ENCODE measurements at places on chromosomes 12 and 14.

DNA sequence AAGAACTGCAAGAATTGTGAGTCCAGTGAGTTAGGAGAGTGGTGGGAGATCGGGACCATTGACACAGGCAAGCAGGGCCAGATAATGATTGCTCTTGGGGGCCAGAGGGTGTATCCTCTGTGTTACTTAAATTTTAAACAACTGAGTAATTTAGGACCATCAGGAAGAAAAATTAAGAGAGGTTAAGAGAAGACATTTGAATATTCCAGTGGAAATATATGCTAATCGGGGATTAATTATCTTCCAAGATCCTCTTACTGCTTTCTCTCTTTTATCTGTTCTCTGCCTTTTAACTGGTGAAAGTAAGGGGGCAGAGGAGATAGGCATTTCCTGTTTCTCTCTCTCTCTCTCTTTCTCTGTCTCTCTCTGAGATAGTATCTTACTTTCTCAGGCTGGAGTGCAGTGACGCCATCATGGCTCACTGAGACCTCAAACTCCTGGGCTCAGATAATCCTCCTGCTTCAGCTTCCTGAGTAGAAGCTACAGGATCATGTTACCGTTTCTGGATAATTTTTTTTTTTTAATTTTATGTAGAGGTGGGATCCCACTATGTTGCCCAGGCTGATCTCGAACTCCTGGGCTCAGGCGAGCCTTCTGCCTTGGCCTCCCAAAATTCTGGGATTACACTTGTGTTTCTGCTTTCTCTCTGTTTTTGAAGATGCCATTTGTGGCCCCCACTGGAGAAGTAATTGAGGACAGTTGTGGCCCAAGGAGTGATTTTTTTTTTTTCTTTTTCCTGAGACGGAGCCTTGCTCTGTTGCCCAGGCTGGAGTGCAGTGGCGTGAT lies 85.1 kb downstream of the DIP2B start:
- DNase-seq, result no peak

DNA sequence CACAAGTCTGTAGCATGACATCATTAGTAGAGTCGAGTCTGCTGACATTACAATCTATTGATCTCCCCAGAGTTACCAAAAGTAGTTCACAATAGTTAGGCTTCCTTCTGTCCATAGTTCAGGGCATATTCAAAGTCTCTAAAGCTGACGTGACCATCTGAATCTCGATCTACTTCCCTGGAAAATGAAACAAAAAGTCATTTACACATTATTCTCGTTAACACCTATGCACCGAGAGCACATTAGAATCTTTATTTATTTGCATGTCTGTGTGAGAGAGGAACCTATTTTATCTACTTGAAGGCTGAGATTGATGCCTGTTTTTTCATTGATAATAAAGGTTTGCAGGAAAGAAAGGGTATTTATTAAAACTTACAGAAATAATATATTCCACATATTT lies 157.4 kb downstream of the EFCAB11 start:
- no peak for DNase-seq

DNA sequence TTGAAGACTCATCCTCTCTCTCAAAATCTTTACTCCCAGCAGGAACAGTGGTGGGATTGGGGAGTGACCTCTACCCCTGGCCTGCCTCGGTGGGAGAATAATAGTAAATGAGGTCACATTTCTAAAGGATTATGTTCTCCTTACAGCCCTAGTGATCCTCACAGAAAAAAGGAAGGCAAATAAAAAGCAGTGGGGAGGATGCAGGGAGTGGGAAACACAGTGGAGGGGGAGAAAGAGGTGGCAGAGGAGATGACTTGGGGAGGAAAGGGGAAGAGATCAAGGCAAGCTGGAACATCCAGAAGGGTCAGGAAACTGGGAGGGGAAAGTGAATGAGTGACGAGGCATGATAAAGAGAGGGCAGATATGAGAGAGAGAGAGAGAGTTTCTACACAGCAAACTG lies 8.3 kb upstream of the SYNDIG1L start:
- no peak for DNase-seq

- peak; percentile 7 for DNase-seq
Measured at GRCh38 chr14:51650716-51651387, 858 bp upstream of the FRMD6 start.

DNA sequence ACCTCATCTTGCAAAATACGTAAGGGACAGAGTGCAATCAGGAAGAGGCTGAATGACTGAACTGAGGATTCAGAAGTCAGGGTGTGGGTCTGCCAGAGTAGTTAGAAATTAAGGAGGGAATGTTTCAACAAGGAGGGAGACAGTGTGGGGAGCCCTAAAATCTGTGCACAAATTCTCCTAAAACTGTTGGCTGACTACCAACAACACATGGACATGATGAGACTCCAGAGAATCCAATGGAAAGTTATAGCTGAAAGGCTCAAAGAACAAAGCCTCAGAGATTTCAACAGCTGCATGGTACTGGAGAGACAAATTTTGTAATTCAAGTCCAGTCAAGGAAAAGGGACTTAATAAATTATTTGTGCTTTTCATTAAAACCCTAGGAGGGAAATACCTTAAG lies 36.1 kb upstream of the NEDD1 start:
- no peak for DNase-seq

DNA sequence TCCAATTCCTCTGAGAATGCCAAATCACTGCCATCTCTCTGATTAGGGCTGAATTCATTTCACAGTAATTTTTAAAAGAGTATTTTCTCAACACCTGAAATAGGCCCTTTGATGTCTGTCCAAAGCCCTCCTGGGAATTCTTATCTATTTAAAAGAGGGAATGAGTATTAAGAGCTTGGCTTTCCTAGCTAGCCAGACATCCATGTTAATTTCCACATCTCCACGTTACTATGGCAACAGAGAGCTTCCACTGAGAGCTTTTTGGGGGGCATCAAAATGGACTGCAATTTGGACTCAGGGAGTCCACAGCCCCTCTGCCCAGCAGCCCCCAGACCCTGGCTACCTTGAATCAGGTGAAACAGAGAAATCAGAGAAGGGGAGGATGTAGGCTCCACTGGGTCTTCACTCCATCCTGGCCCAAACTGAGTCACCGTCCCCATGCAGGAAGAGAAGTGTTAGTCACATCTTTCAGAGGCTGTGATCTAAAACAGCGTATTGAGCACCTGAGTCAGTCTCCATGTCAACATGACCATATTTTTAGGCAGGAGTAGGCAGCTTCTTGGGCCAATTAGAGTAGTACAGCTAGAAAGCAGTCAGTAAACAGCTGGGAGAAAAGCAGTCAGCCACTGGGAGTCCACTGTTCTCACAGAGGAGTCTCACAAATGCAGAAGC lies 7.0 kb upstream of the FICD start:
- DNase-seq, result no peak

- DNase-seq, result peak; percentile 56
Measured at GRCh38 chr12:96399120-96399918, 920 bp downstream of the CDK17 start.

DNA sequence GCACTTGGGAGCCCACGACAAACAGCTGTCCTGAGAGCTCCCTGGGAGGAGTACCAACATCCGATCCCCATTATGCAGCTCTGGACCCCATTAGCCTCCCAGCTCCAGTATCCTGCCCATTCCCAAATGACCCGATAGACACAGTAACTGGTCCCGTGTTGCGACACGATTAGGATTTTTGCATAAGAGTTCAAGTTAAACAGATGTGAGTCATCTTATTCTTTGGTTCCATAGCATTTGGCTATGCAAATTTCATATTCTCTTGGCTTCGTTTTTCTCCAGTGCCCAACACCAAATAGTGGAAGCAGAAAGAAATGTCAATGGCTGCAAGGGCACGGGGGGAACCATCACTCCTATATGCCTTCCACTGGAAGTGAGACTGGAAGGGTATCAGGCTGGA lies 43.0 kb upstream of the LRRC10 start:
- DNase-seq, result no peak

GRCh38 chr14:68469208-68469713 lies 323.6 kb downstream of the ZFP36L1 start:
- no peak for DNase-seq

DNA sequence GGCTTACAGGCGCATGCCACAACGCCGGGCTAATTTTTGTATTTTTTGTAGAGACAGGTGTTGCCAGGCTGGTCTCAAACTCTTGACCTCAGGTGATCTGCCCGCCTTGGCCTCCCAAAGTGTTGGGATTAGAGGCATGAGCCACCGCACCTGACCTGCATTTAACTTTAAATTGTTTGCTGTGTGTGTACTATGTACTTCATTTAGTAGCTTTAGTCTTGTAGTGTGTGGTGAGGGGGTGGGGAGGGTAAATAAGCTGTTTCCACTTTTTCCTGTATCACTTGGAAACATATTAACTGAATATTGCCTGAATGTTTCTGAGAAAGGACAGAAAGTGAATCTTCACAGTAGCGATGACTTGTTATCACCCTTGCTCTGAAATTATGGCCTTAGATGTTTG lies 8.5 kb downstream of the DLST start:
- DNase-seq, result no peak

GRCh38 chr14:94373708-94374107 lies 14.7 kb downstream of the SERPINA1 start:
- no peak for DNase-seq

DNA sequence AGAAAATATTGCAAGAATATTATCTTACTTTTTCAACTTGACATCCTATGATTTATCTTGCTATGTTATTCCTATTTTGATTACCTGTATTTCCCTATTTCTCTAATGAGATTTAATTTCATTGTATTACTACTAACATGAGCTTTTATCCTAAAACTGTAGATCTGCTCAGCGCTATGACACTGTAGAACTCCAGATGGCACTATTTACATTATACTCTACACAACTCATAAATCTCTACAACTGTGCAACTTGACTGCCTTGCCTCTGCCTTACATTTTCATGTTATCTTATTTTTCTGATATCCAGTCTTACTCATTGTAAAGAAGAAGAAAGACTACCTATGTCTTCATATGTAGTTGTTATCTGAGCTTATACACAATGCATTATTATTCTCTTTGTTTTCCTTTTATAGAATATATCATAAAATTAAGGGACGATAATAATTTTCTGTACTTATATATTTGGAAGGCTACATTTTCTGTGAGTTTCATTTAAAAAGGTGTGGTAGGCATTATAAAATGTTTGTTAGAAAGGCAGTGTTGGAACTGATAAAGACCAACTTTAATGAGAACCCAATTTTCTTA lies 24.1 kb downstream of the NUP37 start:
- DNase-seq, result no peak

DNA sequence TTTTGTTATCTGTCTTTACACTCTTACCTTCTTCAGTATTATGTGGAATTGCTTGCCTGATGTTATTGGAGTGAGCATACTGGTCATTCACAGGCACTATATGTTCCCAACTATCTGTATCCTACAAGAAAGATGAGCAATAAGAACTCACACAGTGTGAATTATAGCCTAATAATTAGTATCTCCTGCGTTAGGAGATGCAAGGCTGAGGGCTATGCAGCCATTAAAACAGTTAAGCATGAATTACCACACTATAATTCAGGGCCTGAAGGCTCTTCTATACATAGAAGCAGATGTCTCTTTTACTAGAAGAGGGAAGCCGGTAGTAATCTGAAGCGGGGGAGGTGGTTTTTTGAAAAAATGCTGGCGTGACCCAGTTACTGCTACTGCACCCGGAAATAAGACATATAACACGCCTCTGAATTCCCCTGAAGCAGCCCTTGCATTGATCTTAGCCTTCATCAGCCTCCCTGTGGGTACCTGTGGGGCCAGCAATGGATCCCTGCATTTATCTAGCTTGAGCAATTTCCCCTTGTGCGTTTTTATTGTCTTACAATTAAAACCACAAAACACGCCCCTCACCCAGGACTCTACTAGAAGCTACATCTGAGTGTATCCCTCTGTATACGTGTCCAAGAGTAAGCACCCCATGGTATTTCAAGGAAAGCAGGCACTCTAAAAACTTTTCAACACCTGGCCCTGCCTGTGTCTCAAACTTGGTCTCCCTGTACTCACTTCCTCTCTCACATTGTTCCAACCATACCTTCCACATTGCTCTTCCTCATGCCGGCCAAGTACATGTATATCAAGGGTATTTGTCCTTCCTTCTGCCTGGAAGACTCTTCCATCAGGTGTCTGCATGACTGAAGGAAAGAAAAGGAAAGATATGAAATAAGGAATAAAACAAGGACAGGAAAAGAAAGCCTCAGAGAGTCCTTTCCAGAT lies 210.9 kb upstream of the ARID2 start:
- no peak for DNase-seq

- DNase-seq, result no peak
Measured at GRCh38 chr14:78245238-78245637, 75.1 kb downstream of the NRXN3 start.

DNA sequence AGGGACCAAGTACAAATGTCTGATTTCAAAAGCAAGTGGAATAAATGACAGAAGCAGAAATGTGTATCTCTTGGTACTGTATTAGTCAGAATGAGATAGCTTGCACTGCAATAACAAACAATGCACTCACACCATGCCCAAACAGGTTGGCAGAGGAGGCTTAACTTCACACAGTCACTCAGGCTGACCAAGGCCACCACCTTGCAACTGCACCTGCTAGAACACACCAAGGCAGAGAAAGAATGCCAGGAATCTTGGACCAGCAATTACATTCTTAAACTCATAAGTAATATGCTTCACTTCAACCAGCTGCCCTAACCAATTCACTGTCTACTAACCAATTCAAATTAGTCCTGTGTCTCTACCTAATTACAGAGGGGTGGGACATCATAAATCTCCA lies 378.3 kb downstream of the BCL11B start:
- no peak for DNase-seq

GRCh38 chr12:31316891-31317290 lies 9.1 kb downstream of the SINHCAF start:
- DNase-seq, result no peak

DNA sequence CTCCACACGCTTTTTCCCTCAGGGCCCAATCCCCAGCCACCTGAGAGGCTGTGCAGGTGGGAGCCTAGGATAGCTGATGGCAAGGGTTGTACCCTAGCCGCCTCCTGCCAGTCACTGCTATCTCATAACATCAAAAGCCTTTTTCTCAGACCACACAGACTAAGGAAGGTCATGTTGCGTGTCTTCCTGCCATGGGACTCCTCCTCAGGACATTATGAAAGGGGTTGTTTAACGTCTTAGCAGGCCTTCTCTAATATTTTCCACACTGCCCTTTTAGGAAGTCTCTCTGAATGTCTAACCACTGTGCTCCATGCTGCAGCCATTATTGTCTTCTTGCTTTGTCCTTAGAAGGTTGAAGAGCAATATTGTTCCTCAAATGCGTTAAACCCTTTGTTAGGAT lies 7.6 kb upstream of the SMUG1 start:
- no peak for DNase-seq

DNA sequence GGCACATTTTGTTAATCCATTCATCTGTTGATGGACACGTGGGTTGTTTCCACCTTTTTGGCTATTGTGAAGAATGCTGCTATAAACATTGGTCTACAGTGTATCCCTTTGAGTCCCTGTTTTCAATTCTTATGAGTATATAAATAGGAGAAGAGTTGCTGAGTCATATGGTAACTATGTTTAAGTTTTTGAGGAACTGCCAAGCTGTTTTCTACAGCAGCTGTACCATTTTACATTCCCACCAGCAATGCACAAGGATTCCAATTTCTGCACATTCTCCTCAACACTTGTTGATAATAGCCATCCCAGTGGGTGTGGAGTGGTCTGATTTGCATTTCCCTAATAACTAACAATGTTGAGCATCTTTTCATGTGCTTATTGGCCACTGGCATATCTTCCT lies 6.9 kb upstream of the SVOP start:
- DNase-seq, result no peak

- DNase-seq, result no peak
Measured at GRCh38 chr14:104541905-104542465, 37.6 kb upstream of the C14orf180 start.

- no peak for DNase-seq
Measured at GRCh38 chr14:64544607-64545312, 4.2 kb downstream of the HSPA2 start.

GRCh38 chr12:49672301-49673217 lies 34.6 kb downstream of the FMNL3 start:
- DNase-seq, result no peak

Data from hypothalamus (tissue), 51 donors.